ENCODE measurements at places on chromosomes 7 and 10.

DNA sequence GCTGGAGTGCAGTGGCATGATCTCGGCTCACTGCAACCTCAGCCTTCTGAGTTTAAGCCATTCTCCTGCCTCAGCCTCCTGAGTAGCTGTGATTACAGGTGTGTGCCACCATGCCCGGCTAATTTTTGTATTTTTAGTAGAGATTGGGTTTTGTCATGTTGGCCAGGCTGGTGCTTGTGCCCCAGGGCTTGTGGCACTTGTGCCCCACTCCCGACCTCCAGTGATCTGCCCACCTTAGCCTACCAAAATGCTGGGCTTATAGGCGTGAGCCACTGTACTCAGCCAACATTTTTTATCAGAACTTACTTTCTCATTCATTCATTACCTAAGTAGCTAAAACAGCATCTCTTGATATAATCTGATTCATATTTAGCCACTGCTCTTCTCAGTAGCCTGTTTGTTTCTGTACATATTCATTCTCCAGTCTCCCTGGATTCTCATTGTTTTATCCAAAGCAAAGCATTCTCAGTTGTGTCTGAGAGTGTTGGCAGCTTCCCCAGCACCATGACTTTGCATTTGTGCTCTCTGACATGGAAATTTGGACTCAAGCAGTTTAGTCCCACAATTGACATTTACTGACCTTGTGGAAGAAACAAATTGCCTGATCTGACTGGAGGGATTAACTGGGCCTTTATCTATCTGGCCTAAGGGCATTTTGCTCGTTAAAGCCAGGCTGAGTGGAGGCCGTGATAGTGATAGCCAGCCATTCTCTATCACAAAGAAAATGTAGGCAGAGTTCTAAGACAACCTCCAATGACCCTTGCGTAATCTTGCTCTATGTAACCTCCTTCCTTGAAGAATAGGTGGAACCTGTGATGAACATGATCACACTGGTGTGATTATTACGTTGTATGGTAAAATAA lies 44.9 kb downstream of the AKR1B15 start:
- DNase-seq = peak; percentile 55

- no peak for DNase-seq
These were observed 35.4 kb downstream of the CTTNBP2 start for GRCh38 chr7:117837841-117838240.

DNA sequence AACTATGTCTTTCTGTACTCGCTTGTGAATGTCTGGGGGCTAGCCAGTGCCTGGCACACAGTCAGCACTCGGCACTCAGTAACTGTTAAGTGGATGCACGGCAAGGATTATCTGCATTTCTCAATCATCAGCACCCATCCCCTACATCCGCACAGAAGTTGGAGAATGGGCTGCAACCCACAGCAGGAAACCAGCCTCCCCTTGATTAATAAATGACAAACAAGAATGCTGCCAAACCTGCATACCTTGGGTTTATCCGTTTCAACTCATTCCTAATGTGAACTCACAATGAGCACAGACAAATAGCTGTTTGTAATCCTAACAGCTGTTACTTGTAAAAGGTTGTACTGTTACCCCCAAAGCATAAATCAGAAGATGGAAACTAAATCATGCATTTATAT lies 28.9 kb downstream of the PPP1R3C start:
- DNase-seq = no peak

DNA sequence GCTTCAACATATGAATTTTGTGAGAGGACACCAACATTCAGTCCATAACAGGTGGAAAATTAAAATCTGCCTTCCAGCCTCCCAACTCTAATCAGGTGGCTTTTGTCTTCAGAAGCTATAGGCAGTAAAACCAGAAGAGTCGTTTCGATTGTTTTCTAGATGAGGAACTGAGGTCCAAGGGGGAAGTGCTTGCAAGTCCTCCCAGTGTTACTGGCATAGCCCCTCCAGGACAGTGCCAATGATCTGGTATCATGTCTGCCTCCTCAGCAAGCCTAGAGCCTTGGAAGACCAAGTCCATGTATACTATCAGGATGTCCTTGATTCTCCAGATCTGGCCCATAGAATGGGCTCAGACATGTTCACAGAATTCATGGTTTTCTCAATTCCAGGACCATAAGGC lies 16.9 kb downstream of the CYP26A1 start:
- DNase-seq = no peak

DNA sequence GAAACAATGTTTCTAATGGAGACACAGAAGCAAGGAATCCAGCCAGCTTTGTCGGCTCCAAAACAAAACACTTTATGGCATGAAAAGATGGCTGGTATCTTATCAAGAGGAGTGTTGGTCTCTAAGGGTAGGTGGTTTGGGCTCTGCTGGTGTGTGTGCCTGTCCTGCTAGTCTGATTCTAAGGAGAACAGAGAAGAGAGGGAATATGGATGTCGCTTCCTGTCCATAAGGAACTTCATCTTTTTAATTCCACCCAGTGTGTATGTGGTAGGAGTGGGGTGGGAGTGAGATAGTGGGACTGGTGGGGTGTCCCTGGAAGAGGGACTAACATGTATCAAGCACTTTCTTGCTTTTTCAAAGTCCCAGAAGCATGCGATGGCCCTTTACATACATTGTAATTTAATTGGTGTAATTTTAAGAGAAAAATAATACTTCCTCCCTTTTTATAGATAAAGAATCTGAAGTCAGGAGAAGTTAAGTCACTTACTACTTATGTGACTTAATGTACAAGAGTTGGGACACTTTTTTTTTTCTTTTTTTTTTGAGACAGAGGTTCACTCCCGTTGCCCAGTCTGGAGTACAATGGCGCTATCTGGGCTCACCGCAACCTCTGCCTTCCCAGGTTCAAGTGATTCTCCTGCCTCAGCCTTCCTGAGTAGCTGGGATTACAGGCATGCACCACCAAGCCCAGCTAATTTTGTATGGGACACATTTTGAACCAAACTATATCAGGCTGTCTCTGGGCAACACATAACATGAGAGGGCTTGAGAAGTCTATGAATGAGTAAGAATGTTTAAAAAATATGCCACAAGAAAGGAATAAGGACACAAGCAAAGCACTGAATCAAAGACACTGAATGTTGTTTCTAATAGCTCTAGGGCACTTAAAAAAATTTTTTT lies 18.8 kb downstream of the NT5C3A start:
- DNase-seq = no peak
